ENCODE measurements at places on chromosomes 11 and 22.
A peak's percentile ranks its signal among the peaks of the same experiment; 100 is the strongest.

DNA sequence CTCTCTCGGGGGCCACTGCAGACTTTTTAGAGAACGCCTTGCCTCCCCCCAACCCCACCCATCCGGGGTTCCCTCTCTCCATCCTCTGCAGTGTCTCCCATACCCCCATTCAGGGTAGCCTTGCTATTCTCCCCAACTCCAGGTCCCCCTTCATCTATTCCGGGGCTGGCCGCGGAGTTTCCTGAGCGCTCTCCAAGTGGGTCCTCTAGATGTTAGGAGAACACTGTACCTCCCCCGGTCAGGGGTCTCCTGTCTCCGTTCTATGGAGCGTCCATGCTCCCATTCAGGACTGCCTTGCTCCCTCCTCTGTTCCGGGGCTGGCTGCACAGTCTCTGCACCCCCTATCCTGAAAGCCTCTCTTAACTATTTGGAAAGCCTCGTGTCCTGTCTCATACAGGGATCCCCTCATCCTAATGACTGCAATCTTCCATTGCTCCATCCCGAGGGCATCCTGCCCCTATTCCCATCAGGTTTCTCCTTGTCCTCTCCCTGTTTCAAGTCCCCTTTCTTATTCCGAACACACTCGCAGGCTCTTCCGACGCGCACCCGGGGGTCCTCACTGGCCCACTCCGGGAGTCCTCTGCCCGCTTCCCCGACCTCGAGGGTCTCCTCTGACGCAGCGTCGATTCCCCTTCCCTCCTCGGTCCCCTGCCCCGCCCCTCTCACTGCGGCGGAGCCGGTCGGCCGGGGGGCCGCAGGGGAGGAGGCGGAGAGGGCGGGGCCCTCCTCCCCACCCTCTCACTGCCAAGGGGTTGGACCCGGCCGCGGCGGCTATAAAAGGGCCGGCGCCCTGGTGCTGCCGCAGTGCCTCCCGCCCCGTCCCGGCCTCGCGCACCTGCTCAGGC lies at the start of gene NEFH:
TSS of gene NEFH (plus strand) at position 802 of the 845 bp plus-strand sequence. CDS start 45 bp downstream, outside the sequence.
- no peak for DNase-seq

GRCh38 chr22:50602338-50602700 lies 1.7 kb downstream of the MAPK8IP2 start:
- DNase-seq: no peak

DNA sequence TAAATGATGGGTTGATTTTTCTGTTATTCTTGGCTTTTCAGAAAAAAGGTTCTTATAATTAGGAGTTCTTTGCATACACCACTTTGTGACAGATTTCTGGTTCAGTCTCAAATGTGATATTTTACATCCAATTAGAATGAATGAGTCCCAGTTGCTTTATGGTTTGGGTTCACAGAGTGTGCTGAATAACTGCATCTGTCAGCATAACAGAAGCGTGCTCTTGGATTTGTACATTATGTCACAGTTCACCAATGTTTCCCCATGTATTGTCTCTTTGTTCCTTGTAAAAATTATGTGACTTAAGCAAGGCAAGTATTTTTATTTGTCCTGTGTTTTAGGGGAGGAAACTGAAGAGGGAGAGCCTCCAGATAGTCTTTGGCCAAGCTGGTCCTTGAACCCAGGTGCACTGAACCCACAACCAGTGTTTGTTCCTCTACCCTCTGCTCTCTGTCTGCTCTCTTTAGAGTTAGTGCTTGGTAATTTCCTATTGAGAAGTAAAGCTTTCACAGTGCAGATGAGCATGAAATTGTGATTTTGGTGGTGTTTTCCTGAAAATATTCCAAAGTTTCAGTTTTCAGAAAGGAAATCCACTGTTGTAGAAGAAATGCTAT lies 107.5 kb downstream of the TBC1D22A start:
- DNase-seq: no peak

GRCh38 chr11:132742929-132743328 lies 789.4 kb downstream of the OPCML start:
- DNase-seq: no peak

GRCh38 chr11:134584706-134585445 lies 172.8 kb upstream of the B3GAT1 start:
- DNase-seq: no peak

- DNase-seq: no peak
Observed at GRCh38 chr11:85316967-85317366, 310.2 kb downstream of the DLG2 start.

DNA sequence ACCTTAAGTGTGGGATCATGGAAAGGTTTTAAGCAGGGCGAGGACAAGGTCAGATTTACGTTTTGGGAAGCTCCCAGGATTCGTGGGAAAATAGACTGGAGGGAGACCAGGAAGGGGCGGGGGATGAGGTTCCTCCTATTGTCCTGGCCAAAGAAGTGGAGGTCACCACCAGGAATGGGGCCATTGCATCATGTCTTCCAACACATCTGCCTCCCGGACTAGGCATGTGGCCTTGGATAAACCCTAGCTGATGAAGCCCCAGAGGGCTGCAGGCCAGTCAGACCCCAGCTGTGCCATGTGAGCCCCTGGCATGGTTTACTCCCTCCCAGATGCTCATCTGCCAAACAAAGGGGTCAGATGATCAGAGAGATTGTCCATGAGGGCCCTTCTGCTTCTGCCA lies 11.5 kb upstream of the YWHAH start:
- DNase-seq: no peak

- DNase-seq: no peak
Observed at GRCh38 chr11:102824556-102824955, 18.9 kb downstream of the MMP3 start.

DNA sequence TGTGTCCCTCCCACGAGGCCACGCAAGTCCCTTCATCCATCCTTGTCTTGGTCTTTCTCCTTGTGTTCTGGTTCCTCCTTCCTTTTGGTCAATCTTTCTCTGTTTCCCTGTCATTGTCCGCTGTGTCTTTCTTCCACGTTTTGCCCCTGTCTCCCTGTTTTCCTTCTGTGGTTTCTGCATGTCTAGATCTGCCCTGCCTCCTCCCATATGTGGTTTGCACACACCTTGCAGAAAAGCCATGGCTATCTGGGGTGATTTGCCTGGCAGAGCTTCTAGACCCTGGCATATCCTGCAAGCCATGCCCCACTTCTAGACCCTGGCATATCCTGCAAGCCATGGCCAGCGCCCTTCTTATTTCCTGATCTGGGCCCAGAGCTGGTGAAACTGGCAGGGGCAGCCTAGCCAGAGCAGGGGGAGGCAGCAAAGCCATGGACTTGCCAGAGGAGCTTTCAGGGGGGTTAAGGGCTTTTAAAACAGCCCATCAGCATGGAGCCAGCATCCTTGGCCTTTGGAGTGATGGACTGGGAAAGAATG lies 131.6 kb upstream of the NECTIN1 start:
- DNase-seq: no peak

DNA sequence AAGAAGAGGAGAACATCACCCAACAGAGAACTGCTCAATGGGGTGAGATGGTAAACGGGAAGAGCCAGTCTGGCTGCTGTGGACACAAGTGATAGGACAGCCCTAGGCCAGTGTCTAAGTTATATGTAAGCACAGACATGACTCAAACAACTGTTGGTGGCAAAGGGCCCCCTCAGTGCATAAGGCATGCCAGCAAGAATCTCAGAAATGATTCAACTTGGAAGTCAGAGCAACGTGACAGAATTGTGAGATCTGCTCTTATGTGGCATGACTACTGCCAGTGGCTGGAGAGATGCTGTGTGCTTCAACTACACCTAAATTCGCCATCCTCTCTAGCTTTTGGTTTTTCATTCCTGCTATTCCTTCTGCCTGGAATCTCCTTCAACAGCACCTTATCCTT lies 7.4 kb downstream of the SLN start:
- peak; percentile 43 for DNase-seq

DNA sequence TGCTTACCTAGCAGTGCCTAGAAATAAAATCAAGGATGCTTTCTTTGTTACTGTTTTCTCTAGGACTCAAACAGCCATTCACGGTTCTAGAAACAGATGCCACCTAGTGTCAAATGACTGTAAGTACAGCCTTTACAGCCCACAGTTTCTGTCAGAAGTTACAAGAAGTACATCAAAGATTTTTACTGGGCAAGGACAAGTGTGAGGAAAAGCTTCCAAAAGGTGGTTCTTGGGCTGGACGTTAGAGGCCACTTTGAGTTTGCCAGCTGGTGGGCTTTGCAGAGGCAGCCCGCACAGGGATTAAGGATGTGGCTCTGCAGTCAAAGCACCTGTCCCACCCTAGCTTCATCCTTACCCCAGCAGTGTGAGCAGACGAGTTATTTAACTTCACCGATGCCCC lies 6.9 kb downstream of the KMT5B start:
- peak; percentile 68 for DNase-seq

- no peak for DNase-seq
Observed at GRCh38 chr22:40556641-40557040, 79.9 kb downstream of the MRTFA start.

- no peak for DNase-seq
Observed at GRCh38 chr22:29214232-29214631, 8.5 kb downstream of the EMID1 start.

Data from SJSA1 (cell line).